ENCODE measurements at places on chromosomes 4 and X.

GRCh38 chr4:40502934-40503333 lies 126.7 kb downstream of the RBM47 start:
- no peak for DNase-seq

GRCh38 chrX:47697181-47697580 lies 38.2 kb upstream of the UXT start:
- DNase-seq, result no peak

- DNase-seq, result no peak
Observed at GRCh38 chrX:154793084-154793795, 12.0 kb downstream of the MPP1 start.

- no peak for DNase-seq
Observed at GRCh38 chr4:87053802-87054767, 119.3 kb downstream of the AFF1 start.

- DNase-seq, result no peak
Observed at GRCh38 chr4:155143512-155143911, 64.9 kb upstream of the NPY2R start.

DNA sequence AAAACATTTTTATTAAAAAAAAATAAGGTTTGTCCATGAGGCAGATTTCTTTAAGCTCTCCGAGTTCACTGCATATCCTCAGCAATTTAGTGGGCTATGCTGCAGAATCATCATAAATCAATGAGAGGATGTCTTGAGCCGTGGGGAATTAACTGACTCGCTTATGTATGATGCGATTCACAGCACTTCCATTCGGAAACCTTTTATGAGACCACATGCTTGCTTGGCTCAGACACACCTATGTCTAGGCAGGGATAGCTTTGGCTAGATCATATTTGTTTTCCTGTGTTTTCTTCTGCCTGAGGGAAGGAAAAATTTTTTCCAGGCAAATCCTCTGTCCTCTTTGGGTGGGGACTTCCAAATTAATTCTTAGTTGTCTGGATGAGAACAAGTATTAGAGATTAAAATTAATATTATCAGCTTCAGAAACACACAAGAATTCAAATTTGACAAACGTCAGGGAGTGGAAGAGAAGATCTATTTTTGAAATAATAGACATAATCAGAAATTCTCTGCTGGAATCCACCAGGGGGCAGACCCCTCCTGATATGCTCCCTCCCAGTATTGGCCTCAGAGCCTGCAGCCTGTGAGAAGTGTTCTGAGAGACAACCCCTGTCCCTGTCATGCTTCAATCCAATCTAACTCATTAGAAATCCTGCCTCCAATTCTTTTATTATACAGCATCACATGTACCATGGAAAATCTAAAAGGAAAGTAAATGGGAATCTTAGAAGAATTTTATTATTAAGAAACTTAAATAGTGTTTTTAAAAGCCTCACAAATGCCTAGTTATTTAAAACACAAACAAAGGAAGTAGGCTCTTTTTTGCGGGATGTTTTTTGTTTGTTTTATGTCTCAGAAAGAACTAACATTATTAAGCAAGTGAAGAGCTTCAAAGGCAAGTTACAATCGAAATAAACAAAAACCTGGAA lies 345.1 kb upstream of the TACR3 start:
- peak; percentile 21 for DNase-seq

- DNase-seq, result no peak
Observed at GRCh38 chr4:55793479-55793878, 26.1 kb upstream of the EXOC1L start.

DNA sequence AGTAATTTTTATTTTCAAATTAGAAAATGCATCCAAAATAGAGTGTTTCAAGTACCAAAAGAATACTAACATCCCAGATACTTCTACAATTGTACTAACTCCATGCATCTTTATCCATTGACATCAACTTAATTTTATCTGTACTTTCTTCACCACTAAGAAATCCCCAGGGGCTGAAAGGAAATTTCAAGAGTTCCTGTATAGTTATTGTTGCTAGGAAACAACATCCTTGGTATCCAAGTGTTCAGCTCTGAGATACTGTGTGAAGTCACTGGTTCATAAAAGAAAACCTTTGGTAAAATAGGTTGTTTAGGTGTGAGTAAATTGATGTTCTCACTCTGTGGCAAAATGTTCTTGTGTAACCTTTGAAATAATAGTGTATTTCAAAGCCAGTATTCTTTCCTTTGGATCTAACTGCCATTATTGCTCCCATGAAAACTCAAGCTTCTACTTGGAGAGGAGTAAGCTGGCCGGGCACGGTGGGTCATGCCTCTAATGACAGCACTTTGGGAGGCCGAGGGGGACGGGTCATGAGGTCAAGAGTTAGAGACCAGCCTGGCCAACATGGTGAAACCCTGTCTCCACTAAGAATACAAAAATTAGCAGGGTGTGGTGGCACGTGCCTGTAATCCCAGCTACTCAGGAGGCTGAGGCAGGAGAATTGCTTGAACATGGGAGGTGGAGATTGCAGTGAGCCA lies 72.9 kb downstream of the COMMD8 start:
- no peak for DNase-seq

DNA sequence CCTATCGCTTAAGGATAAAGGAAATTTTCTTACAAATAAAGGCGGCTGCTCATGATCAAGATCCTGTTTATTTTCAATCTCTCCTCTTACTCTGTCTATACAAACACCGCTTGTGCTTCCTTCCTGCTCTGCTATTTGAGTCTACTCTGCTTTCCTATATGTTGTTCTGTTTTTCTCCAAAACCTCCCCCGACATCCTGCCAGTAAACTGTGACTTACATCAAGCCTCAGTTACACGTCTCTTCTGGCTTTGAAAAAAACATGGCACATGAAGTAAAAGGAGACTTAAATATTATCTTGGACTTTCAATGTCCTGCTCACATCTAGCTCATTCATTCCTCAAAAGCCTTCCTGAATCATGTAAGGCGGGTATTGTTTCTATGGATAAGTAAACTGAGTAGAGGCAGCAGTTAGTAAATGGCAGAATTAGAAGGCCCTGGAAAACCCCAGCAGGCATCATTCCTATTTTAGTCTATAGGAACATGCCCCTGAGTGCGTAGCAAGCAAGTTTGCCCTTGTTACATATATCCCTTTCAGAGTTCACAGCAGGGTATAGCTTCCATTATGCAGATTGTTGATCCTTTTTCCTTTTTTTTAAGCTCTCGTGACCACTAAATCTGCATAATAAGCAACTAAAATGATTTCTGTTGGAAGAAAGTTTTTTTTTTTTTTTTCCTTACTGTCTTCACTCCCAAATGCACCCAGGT lies 280.1 kb downstream of the RAPGEF2 start:
- no peak for DNase-seq

DNA sequence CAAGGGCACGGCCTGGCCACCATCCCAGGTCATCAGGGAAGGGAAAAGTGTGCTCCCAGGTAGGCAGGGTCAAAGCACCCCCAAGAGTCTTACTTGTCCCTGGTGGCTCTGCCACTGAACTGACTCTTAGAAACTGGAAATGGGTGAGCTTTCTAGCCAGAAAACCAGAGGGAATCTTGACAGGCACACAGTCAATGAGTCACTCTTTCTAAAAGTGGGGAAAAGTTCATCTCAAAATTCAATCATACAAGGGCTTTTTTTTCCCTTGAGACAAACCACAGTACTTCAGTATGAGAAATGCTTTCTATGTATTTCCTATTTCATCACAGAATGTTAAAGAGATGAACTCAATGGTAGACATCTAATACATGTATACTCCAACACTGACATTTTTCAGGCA lies 12.5 kb downstream of the HPF1 start:
- DNase-seq, result no peak

GRCh38 chr4:38954727-38955126 lies 77.5 kb downstream of the TMEM156 start:
- DNase-seq, result no peak
